ENCODE measurements at places on chromosomes 4 and X. TPM values are rescaled to one million over a fixed set of nuclear protein-coding genes. Genes with fewer than 3 reads are reported as not detected.

- DNase-seq = no peak
Measured at GRCh38 chr4:3262208-3263052, 13.5 kb downstream of the MSANTD1 start.

DNA sequence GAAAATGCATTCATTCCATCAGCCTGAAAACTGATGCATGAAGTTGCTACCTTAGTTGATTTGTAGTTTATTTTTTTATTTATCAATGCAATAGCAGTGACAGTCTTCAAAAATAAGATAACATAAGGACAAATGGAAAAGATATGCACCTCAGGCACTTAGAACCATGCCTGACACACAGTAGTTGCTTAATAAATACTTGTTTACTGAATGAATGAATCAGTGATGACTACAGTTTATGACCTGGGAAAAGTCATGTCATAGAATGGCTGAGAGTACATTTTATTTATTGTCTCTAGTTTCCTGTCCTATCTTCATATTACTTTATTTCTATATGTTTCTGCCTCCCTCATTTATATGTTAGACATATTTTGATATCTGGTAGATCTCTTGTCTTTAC lies 171.8 kb downstream of the TLL1 start:
- DNase-seq = no peak

DNA sequence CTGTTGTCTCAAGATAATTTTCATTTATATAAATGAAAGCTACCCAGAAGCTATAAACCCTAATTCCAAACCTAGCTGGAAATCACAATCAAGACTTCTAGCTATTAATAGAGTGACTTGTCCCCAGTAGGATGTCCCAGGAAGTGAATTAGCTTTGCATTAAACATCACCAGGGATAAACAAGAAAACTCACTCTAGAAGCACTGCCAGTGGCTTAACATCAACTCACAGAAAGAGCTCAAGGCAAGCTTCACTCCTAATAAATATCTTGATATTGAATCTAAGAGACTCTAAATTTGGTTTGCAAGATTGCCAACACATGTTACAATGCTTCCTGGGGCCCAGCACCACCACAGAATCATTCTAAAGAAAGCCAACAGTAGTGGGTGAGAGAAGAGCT lies 468.7 kb upstream of the FAM241A start:
- DNase-seq = no peak

DNA sequence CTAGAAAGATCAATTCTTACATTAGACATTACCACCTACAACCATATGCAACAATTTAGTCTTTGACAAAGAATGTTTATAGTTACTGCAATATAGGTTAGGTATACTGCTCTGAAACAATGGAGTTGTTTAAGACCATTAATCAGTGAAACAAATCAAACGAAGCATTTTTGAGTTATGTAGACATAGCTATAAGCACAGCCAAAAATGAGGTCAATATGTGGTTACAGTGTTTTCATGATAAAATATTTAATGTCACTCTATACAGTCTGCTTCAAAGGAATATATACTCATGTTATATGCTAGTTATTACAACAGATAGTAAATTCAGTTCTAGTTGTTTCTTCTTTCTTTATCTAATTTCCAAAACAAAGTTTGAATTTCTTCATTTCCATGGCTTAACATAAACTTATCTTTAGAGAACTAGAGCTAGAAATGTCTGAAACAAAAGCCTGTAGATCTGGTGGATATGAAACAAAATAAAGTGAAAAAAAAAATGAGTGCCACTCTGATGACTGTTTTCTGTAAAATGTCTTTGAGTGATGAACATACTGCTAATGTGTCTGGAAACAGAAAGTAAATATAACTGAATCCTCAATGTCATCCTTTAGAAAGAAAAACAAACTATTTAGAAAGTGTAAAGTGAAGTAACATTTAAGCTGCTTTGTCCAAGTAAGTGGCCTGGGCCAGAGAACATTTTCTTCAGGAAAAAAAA lies 809.0 kb downstream of the FAT4 start:
- no peak for DNase-seq

DNA sequence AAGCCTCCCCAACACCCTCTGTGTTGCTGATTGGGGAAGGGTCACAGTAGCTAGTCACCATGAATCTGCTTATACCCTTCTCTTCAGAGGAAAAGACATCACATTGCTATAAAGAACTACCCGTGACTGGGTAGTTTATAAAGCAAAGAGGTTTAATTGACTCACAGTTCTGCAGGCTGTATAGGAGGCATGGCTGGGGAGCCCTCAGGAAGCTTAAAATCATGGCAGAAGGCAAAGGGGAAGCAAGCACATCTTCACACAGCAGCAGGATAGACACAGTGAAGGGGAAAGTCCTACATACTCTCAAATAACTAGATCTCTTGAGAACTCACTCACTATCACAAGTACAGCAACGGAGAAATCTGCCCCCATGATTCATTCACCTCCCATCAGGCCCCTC lies 229.4 kb upstream of the FTHL17 start:
- DNase-seq = no peak

The HSD17B13 gene
- polyA plus RNA-seq = 0.59 TPM

The DCAF8L2 gene
- polyA plus RNA-seq = not detected

The FAM149A gene
- polyA plus RNA-seq = 12.9 TPM

The TRIM75 gene
- polyA plus RNA-seq = not detected

All from small intestine (tissue), 16 donors.